ENCODE measurements at places on chromosomes 5 and 9.

GRCh38 chr5:148839960-148840359 lies 13.5 kb downstream of the ADRB2 start:
- DNase-seq, result no peak

- DNase-seq, result no peak
These were observed 30.2 kb downstream of the AFAP1L1 start for GRCh38 chr5:149301744-149302380.

DNA sequence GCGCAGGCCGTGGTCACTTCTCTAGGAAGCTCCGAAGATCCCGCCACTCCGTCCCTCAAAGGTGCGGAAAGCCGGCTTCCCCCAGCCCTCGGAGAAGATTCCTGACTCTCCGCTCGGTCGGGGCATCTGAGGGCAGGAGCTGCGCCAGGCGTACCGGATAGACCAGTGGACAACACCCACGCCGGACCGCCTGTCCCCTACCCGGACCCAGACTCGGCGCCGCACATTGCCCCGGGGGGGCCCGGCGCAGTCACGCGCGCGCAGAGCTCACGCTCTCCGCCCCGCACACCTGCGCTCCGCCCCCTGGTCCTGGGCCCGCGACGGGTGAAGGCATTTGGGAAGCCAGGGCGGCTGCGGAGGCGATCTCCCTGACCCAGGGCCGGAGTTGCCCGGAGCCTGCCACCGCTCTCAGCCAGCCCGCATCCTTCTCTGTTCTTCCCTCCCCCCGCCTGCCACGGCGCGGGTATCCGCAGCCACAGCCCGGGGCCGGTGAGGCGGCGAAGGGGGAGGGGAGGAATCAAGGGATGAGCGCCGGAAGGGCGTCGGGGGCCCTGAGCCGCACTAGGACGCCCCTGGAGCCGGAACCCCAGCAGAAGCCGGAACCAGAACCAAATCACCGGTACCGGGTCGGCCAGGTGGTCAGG lies 448 bp downstream of the RELL2 start:
- DNase-seq, result peak; percentile 88

DNA sequence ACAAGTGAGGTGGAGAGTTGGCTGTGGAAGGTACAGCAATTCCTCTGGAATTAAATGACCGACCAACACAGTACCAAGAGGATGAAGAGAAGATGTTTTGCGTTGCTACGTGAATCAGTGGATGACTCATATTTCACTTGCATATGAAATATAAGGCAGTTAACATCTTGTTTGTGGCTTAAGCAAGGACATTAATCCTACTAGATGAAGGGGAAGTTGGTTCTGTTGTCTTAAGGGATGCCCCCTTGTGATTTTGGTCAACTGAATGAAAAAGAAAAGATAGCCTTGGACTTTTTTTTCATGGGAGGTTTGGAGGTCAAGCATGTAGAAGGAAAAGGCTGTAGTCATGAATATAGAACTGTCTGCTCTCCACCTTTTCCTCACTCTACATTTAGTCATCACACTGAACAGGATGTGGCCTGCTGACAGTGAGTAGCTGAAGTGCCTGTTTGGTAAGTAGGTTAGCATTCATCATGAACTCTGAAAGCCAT lies 33.9 kb downstream of the VLDLR start:
- no peak for DNase-seq

DNA sequence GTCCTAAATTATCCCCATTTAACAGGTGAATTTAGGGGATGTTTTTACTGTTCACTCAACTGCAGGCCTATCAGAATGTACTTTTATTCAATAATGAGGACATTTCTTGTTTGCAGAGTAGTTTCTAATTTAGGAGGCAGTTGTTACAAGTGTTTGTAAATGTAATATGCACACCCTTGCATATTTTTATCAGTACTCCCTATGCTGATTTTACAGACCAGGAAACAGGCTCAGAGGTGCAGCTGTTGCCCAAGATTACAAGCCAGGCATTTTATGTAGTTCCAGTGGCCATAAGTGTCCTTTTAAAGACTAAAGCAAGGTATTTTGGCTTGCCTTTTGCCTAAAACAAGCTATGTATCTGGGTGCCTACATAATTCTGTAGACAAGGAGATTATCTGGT lies 47.6 kb upstream of the BRINP1 start:
- DNase-seq, result no peak
